ENCODE measurements at places on chromosomes 7 and 10.

- no peak for DNase-seq
These were observed 106.1 kb downstream of the TNS3 start for GRCh38 chr7:47475880-47476227.

GRCh38 chr7:45069444-45070253, 19.1 kb downstream of the NACAD start:
- no peak for DNase-seq

GRCh38 chr10:133276100-133276434, 601 bp downstream of the ADAM8 start:
- no peak for DNase-seq

DNA sequence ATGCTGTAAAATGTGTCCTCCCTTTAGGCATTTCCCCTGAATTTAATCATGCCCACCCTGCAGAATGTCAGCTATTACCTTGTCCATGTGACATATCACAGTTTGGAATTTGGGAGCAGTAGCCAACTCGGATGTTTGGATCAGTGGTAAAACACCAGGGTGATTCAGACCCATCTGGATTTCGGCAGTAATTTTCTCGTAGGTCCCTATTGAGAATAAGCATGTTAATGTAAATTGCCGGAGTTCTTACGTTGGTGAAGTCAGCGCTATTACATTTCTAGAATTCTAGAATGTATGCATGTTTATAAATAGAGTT, 44.1 kb downstream of the HGF start:
- peak; percentile 96 for DNase-seq

Measured in fibroblast of skin of right biceps (primary cell).